Peyer's patch (tissue), 4 donors: ENCODE measurements at places on chromosomes 1 and 21. TPM values are rescaled to one million over a fixed set of nuclear protein-coding genes. Genes with fewer than 3 reads are reported as not detected.

GRCh38 chr1:186858923-186859322 lies 30.2 kb downstream of the PLA2G4A start:
- H3K4me1 ChIP-seq: no peaks in the 10 kb centered on the region
- no peak for DNase-seq
- H3K4me3 ChIP-seq: no peak overlapping the region
- H3K27ac ChIP-seq: no peak overlapping the region
- H3K36me3 ChIP-seq: no peaks in the 10 kb centered on the region

DNA sequence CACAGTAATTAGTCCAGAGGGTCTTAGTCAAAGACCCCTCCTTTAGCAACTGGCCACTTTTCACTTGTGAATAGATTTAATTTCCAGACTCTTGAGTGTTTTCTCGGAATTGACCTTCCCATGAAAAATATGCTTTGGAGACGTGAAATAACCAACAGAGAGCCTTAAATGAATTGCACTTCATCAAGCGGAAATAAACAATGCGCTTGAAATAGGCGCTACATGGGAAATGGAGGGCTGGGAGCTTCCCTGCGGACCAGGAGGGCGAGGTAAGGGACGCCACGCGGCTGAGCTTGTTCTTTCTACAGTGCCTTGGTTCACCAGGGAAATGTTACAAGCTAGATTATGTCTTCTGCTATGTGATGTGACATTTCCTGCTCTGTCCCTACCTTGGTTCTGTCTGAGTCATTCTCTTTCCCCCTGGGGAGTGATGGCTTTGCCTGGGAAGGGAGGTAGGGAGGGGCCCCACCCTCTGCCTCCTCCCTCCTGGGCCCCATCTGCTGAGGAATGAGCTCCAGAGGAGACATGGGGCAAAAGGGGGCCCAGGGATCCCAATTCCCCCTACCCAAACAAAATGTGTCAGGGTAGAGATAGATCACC lies 619.3 kb downstream of the PTPRU start:
- DNase-seq: no peak
- no peaks in the 10 kb centered on the region for H3K27me3 ChIP-seq
- H3K4me3 ChIP-seq: no peak overlapping the region
- H3K27ac ChIP-seq: no peak overlapping the region

Gene S100B
- 3.4 TPM for total RNA-seq

DNA sequence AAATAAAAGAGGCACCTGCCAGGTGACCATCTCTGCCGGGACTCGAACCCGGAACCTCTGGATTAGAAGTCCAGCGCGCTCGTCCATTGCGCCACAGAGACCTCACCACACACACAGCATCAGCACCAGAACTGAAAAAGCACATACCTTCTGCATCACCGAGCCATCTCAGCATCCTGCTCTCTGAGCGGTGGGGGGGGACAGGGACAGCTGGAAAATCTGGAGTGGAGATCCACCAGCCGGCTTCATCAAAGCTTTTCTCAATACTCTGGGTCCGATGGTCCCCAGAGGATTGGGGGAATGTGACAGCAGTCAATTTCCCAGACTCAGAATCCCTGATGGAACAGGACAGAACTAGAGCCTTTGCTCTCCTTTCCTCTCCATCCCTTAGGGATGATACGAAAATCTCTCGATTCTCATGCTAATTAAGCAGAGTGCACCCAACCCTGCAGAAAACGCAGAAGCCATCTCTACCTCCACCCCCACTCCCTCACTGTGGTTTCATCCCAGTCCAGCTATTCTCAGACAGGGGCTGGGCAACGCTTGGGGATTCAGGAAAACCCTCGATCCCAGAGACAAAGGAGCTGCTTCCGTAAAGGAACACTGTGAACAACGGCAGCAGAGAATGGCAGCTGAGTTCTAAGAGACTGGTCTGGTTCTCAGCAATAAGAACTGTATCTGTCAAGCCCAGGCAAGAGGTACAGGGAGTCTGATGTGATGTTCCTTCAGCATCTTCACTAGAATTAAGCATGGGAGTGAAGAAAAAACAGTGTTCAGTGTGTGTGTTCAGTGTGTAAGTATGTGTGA lies 29.6 kb upstream of the CADM3 start:
- H3K4me1 ChIP-seq: no peaks in the 10 kb centered on the region
- no peaks in the 10 kb centered on the region for H3K36me3 ChIP-seq
- no peak overlapping the region for H3K4me3 ChIP-seq
- H3K27me3 ChIP-seq: no peaks in the 10 kb centered on the region

Gene COL6A1
- 213 TPM for total RNA-seq

Gene CD53
- 166 TPM for total RNA-seq

GRCh38 chr1:153429266-153430165 lies 13.2 kb downstream of the S100A7A start:
- H3K4me3 ChIP-seq: no peak overlapping the region
- H3K36me3 ChIP-seq: no peaks in the 10 kb centered on the region
- no peak overlapping the region for H3K27ac ChIP-seq
- no peaks in the 10 kb centered on the region for H3K4me1 ChIP-seq
- no peaks in the 10 kb centered on the region for H3K27me3 ChIP-seq
- DNase-seq: no peak

GRCh38 chr1:107829036-107829770 lies 135.8 kb downstream of the VAV3 start:
- DNase-seq: no peak
- H3K4me3 ChIP-seq: no peak overlapping the region
- H3K36me3 ChIP-seq: no peaks in the 10 kb centered on the region
- H3K27me3 ChIP-seq: no peaks in the 10 kb centered on the region

Gene IGFN1
- total RNA-seq: not detected

GRCh38 chr1:76269155-76269554 lies 194.6 kb downstream of the ST6GALNAC3 start:
- no peak overlapping the region for H3K4me3 ChIP-seq
- H3K36me3 ChIP-seq: no peaks in the 10 kb centered on the region
- no peaks in the 10 kb centered on the region for H3K4me1 ChIP-seq
- no peak overlapping the region for H3K27ac ChIP-seq
- DNase-seq: no peak
- H3K27me3 ChIP-seq: no peaks in the 10 kb centered on the region

GRCh38 chr1:228073061-228073856 lies 9.2 kb upstream of the ARF1 start:
- no peaks in the 10 kb centered on the region for H3K4me1 ChIP-seq
- H3K27ac ChIP-seq: no peak overlapping the region
- H3K36me3 ChIP-seq: no peaks in the 10 kb centered on the region
- no peak overlapping the region for H3K4me3 ChIP-seq
- DNase-seq: peak; percentile 41

- H3K4me3 ChIP-seq: peak overlapping the region; percentile 53
- H3K27ac ChIP-seq: peak overlapping the region; percentile 66
- H3K36me3 ChIP-seq: peaks cover 16% of the 10 kb centered on the region
- H3K4me1 ChIP-seq: no peaks in the 10 kb centered on the region
- no peaks in the 10 kb centered on the region for H3K27me3 ChIP-seq
Observed at GRCh38 chr1:228735871-228736586, 750 bp downstream of the RHOU start.

DNA sequence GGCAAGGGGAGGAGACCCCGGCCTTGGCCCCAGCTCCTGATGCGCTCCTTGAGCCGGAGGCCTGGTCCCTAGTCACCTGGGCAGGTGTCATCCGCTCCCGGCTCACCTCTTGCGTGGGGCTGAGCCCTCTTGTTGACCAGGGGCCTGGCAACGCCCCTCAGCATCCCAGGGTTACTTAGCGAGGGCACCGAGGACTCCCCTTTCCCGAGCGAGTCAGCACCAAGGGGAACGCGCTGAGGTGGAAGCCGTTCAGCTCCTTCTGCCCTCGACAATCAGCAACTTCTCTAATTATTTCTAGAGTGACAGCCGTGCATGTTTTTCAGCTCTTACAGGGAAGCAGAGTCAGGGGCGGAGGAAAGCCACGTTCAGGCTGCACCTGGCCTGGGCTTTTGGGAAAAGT lies 522 bp downstream of the SLC45A1 start:
- H3K36me3 ChIP-seq: no peaks in the 10 kb centered on the region
- no peaks in the 10 kb centered on the region for H3K27me3 ChIP-seq
- peak overlapping the region; percentile 30 for H3K27ac ChIP-seq
- H3K4me1 ChIP-seq: peaks cover 3% of the 10 kb centered on the region
- no peak for DNase-seq

Gene OSCP1
- total RNA-seq: 3.3 TPM

- peaks cover 9% of the 10 kb centered on the region for H3K36me3 ChIP-seq
- no peaks in the 10 kb centered on the region for H3K4me1 ChIP-seq
- no peak overlapping the region for H3K4me3 ChIP-seq
- H3K27me3 ChIP-seq: no peaks in the 10 kb centered on the region
- peak; percentile 59 for DNase-seq
Observed at GRCh38 chr1:158095737-158096335, 84.9 kb upstream of the CD1D start.

DNA sequence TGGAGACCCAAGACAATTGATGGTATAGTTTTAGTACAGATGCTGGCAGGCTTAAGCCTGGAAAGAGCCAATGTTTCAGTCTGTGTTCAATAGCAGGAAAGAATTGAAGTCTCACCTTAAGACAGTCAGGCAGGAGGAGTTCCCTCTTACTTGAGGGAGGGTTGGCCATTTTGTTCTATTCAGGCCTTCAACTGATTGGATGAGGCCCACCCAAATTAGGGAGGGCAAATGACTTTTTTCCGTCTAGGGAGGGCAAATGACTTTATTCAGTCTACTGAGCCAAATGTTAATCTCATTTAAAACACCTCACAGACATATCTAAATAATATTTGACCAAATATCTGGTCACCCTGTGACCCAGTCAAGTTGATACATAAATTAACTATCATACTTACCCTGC lies 31.4 kb upstream of the ELAVL4 start:
- H3K36me3 ChIP-seq: no peaks in the 10 kb centered on the region
- no peaks in the 10 kb centered on the region for H3K4me1 ChIP-seq
- H3K27me3 ChIP-seq: no peaks in the 10 kb centered on the region
- DNase-seq: no peak
- H3K27ac ChIP-seq: no peak overlapping the region

Gene LCE1E
- not detected for total RNA-seq

- H3K36me3 ChIP-seq: no peaks in the 10 kb centered on the region
- no peak for DNase-seq
- no peaks in the 10 kb centered on the region for H3K27me3 ChIP-seq
- H3K4me3 ChIP-seq: no peak overlapping the region
- H3K4me1 ChIP-seq: no peaks in the 10 kb centered on the region
- H3K27ac ChIP-seq: no peak overlapping the region
Observed at GRCh38 chr1:165899461-165899941, 72.1 kb downstream of the UCK2 start.

DNA sequence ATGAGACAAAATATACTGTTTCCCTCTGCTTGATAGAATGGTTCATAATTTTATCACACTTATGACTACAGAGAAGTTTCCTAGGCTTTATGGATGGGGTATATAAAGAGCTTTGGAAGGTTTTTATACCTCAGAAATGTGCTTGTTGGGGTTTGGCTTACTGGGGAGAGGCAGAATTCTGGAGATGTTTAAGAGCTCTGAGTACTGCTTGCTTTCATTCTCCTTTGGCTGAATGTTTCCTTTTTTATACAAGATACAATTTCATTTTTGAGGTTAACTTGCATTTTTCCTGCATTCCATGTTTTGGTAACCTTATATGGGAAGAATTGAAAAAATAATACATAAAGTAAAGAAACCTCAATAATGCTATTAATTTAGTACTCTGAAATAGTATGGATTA lies 157.7 kb upstream of the COL11A1 start:
- H3K4me3 ChIP-seq: no peak overlapping the region
- H3K4me1 ChIP-seq: no peaks in the 10 kb centered on the region

GRCh38 chr1:29700491-29700890 lies 464.2 kb downstream of the PTPRU start:
- no peaks in the 10 kb centered on the region for H3K27me3 ChIP-seq
- DNase-seq: no peak
- H3K27ac ChIP-seq: no peak overlapping the region

- H3K4me3 ChIP-seq: no peak overlapping the region
- H3K27ac ChIP-seq: no peak overlapping the region
Observed at GRCh38 chr21:37865156-37865555, 51.1 kb downstream of the KCNJ6 start.

Gene OSBPL9
- 54.1 TPM for total RNA-seq

- H3K36me3 ChIP-seq: no peaks in the 10 kb centered on the region
- no peaks in the 10 kb centered on the region for H3K27me3 ChIP-seq
- no peaks in the 10 kb centered on the region for H3K4me1 ChIP-seq
- no peak overlapping the region for H3K4me3 ChIP-seq
- H3K27ac ChIP-seq: no peak overlapping the region
Observed at GRCh38 chr1:119787776-119788175, 19.1 kb upstream of the HMGCS2 start.

Gene CA6
- total RNA-seq: not detected

GRCh38 chr1:68328490-68328889 lies 96.2 kb upstream of the WLS start:
- no peak overlapping the region for H3K27ac ChIP-seq
- H3K27me3 ChIP-seq: no peaks in the 10 kb centered on the region
- no peak overlapping the region for H3K4me3 ChIP-seq
- H3K36me3 ChIP-seq: no peaks in the 10 kb centered on the region

DNA sequence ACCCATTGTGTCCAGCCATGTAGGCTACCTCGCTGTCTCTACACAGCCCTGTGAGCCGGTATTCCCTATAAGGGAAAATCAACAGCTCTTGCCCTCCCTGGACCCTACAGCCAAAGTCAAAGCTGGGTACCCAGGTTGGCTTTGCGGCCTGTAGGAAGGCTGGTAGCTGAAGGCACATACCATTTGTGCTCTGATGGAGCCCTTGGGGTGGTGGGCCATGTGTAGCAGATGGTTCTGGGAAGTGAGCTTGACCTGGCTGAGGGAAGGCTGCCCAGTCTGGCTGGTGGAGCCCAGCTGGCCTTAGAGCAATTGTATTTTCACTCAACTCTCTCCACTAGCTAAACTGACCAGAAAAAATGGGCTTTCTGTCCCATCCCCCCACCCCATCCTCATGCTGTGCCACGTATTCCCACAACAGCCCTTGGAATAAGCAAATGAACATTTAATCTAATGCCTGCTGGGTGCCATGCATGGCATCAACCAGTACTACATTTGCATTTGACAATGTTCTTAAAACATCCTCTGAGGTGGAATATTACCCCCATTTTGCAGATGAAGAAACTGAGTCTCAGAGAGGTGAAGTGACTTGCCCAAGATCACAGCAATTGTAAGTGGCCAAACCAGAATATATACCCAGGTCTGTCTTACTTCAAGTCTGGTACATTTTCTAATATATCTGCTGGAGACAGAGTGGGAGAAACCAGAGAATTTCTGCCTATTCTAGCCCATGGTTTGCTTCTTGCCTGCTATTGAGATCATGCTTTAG lies 56.8 kb downstream of the NDUFS5 start:
- no peak for DNase-seq
- no peak overlapping the region for H3K4me3 ChIP-seq

GRCh38 chr1:206786212-206786886 lies 14.1 kb upstream of the IL10 start:
- H3K27ac ChIP-seq: no peak overlapping the region
- H3K27me3 ChIP-seq: no peaks in the 10 kb centered on the region
- peaks cover 16% of the 10 kb centered on the region for H3K4me1 ChIP-seq
- H3K36me3 ChIP-seq: no peaks in the 10 kb centered on the region

DNA sequence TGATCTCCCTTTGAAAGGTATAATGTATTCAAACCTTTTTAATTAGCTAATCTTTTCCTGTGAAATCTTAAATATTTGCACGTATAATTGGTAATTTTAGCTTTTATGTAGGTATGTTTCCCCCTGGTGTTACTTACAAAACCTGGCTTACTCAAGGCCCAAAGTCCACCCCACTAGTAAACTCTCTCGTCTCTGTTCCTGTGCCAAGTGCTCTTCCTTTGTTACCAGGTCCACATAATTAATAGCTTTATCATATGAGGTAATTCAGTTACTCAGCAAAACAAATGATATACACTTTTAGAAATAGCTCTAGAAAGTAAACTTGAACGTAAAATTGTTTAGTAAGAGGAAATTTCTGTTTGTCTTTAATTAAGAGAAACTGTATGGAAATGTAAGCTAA lies 36.7 kb downstream of the NFIA start:
- peaks cover 21% of the 10 kb centered on the region for H3K4me1 ChIP-seq
- no peaks in the 10 kb centered on the region for H3K36me3 ChIP-seq
- no peak overlapping the region for H3K27ac ChIP-seq
- no peak for DNase-seq
